ENCODE measurements at places on chromosomes 1 and 21.

DNA sequence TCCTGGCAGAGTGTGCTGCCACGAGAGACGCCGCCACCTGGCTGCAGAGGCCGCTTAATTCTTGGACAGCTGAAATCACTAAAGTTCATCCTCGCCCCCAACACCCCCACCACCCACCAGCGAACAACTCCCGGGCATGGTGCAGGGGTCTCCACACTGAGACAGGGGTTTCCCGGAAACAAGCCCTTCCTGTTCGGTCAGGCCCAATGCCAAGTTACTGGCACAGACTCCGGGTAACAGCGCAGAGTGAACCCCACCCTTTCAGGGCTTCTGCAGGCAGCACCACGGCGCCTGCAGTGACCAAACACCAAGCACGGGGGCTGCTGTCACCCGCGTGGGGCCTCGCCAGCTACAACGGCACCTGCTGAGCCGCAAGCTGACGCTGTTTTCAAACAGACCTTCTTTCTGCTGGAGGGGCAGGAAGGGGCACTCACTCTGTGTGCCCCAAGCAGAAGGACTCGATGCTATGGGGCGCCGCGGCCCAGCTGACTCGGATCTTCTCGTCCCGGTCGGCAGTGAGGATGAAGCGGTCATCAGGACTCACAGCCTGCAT, 17.4 kb downstream of the WDR4 start:
- DNase-seq = no peak

DNA sequence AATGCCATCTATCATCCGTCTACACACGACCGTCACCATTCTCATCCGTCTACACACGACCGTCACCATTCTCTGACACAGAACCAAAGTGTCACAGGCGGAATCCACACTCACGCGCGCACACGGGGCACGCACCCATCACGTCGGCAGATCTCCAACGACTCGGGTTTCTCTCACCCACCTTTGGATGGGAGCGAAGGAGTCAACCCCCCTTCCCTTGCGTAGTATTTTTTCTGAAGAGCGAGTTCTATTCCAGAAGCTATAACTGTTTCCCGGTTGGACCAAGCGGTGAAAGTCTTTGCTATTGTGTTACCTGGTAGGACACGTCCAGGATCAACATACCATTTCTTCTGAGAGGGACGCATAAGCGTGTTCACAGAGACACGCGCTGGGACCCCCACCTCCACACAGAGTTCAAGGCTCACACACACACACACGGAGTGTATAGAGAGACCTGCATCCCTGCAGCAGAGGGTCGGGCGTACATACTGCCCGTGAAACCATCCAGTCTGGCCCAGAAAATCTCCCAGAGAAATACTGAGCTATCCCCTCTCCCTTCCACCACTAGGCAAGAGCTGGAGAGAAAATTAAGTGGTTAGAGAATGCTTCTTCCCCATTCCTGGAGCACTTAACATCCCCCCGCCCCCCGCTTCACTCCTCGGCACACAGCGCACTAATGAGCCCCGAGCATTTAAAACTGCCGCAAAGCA, 741 bp downstream of the DUSP10 start:
- no peak for DNase-seq

DNA sequence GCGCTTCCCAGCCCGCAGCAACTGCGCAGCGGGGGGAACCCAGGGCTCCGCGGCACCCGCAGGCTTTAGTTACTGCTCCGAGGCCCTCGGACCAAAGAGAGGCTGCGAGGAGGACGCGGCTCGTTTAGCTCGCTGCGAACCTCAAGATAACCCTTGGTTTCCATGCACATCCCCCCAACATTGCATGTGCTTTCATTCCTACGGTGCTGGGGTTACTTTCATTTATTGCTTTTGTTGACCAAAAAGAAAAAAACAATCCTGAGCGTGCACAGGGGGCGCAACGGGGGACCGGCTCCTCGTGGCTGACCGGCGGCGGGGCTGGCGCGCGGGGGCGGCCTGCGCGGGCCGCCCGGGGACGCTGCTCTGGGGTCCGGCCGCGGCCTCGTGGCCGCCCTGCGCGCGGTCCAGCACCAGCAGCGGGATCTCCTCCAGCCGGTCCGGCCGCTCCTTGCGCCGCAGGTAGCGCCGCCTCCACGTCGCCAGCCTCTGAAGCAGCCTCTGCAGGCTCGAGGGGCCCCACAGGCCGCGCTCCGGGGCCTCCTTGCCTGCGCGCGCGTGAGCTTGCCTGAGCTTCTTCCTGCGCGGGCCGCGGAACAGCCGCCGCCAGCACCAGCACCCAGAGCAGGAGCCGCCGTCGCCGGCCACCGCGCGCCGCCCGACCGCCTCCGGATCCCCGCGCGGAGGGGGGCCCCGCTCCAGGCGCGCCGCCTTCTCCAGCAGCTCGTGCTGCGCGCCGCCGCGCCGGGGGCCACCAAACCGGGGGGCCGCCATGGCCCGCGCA, 77.4 kb downstream of the DESI2 start:
- peak; percentile 1 for DNase-seq

DNA sequence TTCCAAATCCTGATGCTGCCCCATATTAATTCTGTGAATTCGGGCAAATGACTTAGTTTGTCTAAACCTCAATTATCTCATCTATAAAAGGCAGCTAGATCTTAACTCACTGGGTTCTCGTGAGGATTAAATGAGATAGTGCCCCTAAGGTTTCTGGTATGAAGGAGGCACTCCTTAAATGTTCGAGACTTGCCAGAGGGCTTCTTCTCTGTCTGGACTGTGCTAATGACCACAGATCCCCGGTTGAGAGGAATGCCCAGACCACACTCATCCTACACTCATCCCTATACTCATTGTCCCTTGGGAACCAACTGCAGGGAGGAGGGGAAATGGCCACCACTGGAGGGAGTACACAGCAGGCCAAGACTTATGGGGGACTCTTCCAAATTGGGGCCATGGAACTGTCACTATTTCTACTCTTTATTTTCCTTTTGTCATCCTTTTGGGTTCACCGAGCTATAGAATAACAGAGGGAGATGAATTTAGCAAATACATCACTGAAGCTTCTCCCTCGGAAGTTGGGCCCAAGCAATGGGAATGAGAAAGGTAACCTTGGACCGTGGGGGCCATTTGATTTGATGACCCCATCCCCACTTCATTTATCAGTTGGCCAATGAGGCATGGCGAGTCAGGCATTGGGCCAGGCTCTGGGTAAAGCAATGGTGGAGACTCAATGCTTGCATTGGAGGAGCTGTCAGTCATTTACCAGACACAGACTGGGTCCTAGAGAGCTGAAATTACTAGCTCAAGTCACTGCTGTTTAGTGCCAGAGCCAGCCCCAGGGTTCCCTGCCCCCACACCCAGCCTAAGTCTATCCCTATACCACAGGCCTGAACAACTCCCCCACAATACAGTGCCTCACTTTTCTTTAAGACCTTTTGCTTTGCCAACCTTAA, 5.1 kb downstream of the ATF3 start:
- no peak for DNase-seq

DNA sequence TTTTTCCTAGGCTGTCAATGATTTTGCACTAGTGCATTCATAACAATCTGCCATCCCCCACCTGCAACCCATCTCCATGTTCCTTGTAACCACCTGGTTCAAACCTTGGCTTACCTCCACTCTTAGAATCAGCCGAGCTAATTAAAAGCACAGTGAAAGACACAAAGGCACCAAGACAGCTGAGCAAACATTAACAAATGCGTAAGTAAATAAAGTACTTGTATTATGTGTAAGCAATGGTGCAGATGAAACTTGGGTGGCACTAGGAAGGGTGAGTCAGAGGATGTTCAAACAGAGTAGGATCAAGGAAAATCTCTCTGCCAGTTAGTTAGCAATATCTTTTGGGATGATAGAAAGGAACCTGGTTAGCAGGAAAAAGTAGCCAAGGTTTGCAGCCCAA, 5.1 kb upstream of the FOXJ3 start:
- no peak for DNase-seq

DNA sequence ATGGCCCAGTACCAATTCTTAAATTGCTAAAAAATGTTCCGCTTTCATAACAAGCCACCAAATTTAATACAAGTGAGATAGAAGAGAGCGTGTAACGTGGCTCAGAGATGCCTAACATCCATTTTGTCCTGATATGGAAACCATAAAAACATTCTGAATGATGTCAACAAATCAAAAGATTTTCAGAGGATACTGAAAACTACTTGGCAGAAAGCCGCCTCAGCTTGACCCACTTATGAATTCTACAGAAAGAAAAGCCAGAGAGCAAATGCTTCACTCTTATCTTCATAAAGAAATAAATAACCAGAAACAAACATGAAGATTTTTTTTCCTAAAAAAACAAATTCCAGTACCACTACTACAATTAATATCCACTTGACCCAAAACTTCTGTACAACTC, 41.2 kb downstream of the OMA1 start:
- DNase-seq = no peak

DNA sequence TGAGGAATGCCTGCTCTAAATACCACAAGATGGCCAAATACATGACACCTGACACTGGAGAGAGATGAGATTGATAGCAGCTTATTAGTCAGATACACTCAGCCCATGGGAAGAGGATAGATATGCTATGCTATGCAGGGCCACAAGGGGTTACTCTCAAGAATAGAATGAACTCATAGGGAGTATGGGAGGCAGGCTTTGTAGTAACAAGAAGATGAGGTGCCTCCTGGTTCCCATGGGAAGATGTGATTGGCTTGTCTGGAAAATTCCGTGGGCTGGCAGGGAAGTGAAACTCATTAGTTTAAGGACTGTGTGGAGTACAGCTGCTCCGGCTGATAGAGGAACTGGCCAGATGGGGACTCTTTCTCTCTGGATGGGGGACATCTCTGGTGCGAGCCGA, 16.5 kb downstream of the CCDC30 start:
- DNase-seq = no peak

DNA sequence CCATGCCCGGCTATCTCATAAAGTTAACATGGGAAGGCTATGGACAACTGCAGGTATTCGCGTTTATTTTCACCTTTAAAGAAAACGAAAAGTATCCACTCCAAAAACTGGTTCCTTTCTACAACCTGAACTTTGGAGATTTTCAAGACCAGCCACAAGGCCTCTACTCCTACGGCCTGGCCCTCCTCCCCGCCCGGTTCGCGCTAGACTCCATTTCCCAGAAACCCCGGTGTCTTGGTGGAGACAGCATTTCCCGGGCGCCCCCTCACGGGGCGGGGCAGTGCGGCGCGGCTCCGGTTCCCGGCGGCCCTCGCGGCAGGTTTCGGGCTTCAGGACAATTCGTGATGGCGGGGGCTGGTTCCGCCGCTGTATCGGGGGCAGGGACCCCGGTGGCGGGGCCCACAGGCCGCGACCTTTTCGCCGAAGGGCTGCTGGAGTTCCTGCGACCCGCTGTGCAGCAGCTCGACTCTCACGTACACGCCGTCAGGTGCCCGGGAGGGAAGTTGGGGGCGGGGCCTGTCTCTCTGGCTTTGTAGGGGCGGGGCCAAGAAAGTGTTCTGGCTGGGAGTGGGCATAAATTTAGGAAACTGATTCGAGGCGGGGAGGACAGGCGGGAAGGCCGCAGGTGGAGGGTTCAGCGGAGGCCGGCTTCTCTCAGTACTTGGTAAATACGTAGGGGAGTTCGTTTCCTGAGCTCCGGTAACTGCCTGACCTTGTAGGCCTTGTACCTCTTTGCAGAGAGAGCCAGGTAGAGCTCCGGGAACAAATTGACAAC, at the start of gene SNAPIN:
Gene SNAPIN, plus strand, starts transcription at position 304 of the 775 bp plus-strand sequence. Its CDS starts 41 bp downstream, at position 345.
- DNase-seq = peak; percentile 68

GRCh38 chr1:223332997-223333396, 31.0 kb downstream of the SUSD4 start:
- no peak for DNase-seq

- no peak for DNase-seq
Observed at GRCh38 chr1:191831572-191831971, 326.7 kb upstream of the RGS18 start.
